ENCODE measurements at places on chromosomes 6 and 20.

DNA sequence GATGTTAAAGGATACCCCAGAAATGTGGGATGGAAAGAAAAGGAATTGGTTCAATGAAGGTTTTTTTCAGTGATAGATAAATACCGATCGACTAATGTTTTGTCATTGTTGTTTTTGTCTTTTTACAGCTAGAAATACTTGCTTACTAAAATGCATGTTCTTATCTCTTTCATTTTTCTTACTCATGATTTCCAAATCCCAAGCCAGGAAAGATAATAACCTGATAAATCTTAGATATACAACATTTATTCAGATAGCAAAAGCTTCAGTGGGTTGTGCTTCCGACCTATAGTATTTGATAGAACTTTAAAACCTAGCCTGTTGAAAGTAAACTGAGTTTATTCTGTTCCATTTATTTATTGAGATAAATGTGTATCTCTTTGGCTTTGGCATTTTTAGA is 187.5 kb downstream of the EDN1 start:
- DNase-seq, result no peak

- DNase-seq, result no peak
Observed at GRCh38 chr6:62714112-62714511, 428.1 kb upstream of the KHDRBS2 start.

DNA sequence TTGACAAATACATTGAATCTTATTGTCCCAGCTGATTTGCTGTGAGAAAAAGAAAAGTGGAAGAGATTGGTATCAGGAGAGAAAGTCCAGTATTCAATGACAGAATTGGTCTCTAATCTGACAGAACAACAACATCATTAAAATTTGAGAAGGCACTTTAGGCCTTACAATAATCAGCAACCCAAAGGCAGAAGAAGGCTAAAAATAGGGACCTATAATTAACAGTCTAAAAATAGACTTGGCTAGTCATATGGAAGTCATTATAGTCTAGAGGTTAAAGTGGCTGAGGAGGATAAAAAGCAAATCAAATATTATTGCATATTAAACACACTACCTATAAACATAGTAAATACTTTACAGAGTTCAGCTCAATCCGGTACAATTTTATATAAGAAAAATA is 393.6 kb upstream of the JAG1 start:
- DNase-seq, result no peak

- DNase-seq, result no peak
Observed at GRCh38 chr6:93021235-93021915, 398.0 kb downstream of the EPHA7 start.

- DNase-seq, result no peak
Observed at GRCh38 chr6:33738153-33738552, 8.6 kb downstream of the IP6K3 start.

DNA sequence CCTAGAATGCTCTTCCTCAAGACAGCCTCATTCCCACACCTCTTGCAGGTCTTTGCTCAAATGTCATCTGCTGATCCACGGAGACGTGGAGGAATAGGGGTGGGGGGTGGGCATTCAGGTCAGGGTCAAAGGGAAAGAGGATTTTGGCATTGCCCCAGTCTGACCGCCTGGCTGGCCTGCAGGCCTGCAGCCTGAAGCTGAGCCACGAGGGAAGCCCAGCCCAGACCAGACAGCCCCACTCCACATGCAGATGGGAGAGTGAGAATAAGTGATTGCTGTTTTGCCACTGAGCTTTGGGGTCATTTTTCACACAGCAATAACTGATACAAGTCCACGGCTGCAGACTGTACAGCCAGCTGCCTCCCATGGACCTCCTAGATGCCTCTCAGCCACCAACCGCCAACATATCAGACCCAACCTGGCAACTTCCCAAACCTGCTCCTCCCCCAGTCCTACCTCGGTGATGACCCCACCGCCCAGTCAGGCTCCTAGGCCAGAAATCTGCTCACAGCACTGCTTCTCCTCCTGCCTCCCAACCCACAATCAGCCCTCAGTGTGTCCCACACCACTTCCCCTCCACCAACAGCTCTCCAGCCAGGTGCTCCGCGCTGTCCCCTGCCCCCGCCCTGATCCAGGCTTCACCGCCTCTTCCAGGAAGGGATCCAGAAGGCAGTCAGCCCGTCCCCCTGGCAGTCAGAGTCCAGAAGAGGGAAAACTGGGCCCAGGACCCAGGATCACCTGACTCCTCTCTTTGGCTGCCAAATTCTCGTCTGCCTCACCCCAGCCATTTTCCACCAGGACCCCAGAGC is 14.0 kb downstream of the KIAA1755 start:
- DNase-seq, result no peak

DNA sequence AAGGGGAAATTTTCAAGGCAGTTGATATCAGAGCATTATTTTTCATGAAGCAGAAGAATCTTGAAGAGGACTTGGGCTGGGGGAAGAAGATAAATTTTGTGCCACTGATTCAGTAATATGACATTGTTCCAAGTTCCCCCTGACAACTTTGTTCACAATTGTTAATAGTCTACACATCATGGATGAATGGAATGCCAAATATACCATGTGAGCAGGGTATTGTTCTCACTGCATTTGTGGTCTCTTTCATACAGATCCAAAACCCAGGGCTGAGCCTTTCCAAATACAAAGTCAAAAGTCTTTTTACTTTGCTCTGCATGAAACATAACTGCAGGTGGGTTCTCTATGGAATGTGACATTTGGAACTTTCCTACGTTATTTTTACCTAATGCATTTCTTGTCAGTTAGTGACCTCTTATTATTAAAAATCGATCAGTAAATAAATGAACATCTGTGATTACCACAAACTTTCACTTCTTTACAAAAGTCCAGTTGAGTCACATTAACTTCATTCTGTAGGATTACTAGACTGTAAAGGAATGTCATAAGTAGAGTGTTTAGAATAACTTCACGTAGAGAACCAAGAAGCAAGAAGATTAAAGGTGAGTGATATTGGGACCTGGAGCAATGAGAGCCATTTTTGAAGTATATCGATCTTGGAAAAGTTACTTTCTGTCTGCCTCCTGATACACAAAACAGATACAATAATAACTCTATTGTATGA is 100.9 kb downstream of the RCAN2 start:
- DNase-seq, result no peak

DNA sequence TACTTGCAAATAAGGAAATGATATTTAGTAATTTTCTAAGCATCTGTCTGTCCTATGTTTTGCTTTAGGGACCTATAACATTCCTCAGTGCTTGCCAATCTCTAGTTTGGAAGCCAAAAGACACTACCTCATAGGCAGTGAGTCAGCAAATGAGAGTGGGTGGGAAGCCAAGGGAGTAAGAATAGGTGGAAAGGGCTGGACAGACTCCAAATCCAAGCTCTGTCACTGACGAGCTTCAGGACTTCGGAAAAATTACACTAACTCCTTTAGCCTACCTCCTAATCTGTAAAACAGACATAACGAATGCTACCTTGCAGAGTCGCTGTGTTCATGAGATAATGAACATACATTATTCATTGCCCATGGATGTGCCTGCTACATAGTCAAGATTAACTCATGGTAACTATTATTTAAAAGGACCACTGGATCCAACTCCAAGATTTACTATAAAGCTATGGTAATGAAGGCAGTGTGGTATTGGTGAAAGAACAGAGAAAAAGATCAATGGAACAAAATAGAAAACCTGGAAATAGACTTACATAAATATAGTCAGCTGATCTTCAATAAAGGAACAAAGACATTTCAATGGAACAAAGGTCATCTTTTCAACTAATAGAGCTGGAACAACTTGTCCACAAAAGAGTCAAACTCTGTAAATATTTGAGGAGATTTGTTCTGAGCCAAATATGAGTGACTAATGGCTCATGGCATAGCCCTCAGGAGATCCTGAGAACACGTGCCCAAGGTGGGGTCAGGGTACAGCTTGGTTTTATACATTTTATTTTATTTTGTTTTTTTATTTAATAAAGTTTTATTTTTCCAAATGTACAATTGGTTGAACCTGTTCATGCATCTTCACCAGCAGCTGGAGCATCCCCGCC is 64.1 kb downstream of the FAM50B start:
- no peak for DNase-seq

DNA sequence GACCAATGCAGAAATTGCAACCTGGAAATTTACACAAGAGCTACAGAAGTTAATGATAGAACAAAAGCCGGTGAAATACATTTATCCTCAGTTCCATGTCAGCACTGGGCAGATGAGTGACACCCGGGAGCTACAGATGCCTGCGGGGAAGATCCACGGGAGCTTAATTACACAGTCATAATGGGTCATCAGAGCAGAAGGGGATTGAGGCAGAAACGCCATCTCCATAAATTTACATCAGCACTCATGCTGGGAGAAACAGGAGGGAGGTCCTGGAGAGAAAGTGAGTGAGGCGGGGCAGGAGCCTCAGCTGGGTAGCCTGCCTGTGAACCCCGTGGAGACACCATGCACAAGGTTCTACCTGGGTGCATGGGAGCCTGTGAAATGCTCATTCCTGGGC is 37.6 kb upstream of the CST7 start:
- no peak for DNase-seq

DNA sequence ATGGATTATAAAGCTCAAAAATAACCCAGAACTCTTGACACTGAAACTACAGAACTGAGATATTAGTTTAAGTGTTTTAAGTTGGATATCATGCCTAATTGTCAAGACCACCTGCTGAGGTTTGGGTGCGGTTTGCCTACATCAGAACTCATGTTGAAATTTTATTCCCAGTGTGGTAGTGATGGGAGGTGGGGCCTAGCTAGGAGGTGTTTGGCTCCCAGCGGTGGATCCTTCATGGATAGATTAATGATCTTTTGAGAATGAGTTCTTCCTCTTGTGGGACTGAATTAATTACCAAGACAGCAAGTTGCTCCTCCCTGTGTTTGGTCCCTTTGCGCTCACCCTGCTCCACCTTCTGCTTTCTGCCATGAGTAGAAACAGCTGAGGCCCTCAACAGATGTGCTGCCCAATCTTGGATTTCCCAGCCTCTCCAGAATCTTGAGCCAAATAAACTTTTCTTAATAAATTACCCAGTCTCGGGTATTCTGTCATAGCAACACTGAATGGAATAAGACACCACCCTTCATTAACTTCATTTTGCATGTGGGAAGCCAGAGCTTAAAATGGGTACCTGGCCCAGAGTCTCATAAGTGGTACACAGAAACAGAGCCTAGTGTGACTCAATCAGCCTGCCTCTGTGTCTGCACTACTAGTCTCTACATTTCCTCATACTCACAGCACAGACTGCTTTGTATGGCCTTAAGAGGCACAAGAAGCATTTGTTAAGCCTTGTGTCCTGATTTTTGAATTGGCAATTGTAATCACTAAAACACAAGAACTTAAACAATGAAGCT is 158.4 kb downstream of the IBTK start:
- DNase-seq, result no peak

- peak; percentile 73 for DNase-seq
Observed at GRCh38 chr6:5851261-5851757, 155.4 kb downstream of the NRN1 start.

GRCh38 chr6:33314515-33314942 is 651 bp upstream of the TAPBP start:
- peak; percentile 73 for DNase-seq

- DNase-seq, result no peak
Observed at GRCh38 chr6:89612121-89612520, 26.4 kb downstream of the LYRM2 start.

DNA sequence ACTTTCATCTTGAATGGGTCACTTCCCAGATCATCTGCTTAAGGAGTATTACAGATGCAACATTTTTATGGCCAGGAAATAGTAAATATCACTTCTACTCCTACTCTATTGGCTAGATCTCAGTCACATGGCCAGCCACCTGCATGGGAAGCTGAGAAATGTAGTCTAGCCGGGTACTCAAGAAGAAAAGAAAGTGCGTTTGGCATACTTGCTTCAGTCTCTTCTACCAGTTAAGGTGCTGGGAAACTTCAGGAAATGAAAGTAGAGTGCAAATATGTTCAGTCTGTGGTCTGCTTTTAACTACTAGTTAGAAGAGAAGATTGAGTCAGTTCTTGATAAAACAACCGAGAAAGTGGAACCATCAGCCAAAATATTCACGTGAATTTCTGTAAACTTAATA is 129.2 kb downstream of the PDSS2 start:
- DNase-seq, result peak; percentile 13

GRCh38 chr6:25764611-25765010 is 10.1 kb downstream of the SLC17A4 start:
- DNase-seq, result no peak

All from activated CD4-positive, alpha-beta T cell treated with anti-CD3 and anti-CD28 coated beads, Interleukin-2, amount 50 U/mL, for 48 hours (primary cell).